Cardiac muscle cell (in vitro differentiated cells and primary cell): ENCODE measurements at places on chromosomes 16 and 17. TPM values are rescaled to one million over a fixed set of nuclear protein-coding genes. Genes with fewer than 3 reads are reported as not detected.

DNA sequence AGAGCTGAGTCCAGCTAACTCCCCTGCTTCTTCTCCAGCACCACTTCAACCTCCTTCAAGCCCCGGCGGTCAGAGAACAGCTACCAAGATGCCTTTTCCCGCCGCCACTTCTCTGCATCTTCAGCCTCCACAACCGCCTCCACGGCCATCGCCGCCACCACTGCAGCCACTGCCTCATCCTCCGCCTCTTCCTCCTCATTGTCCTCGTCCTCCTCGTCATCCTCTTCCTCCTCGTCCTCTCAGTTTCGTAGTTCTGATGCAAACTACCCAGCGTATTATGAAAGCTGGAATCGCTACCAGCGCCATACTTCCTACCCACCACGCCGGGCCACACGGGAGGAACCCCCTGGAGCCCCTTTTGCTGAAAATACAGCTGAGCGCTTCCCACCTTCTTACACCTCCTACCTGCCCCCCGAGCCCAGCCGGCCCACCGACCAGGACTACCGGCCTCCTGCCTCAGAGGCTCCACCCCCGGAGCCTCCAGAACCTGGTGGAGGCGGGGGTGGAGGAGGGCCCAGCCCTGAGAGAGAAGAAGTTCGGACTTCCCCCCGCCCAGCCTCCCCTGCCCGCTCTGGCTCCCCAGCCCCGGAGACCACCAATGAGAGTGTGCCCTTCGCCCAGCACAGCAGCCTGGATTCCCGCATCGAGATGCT, 7.1 kb downstream of the SETD1A start:
- no peaks in the 10 kb centered on the region for H3K4me1 ChIP-seq
- H3K36me3 ChIP-seq = peaks cover 64% of the 10 kb centered on the region
- no peaks in the 10 kb centered on the region for H3K27me3 ChIP-seq
- no peak for DNase-seq

PGAP6 gene
- total RNA-seq = 135 and 167 TPM in 2 replicates

DNA sequence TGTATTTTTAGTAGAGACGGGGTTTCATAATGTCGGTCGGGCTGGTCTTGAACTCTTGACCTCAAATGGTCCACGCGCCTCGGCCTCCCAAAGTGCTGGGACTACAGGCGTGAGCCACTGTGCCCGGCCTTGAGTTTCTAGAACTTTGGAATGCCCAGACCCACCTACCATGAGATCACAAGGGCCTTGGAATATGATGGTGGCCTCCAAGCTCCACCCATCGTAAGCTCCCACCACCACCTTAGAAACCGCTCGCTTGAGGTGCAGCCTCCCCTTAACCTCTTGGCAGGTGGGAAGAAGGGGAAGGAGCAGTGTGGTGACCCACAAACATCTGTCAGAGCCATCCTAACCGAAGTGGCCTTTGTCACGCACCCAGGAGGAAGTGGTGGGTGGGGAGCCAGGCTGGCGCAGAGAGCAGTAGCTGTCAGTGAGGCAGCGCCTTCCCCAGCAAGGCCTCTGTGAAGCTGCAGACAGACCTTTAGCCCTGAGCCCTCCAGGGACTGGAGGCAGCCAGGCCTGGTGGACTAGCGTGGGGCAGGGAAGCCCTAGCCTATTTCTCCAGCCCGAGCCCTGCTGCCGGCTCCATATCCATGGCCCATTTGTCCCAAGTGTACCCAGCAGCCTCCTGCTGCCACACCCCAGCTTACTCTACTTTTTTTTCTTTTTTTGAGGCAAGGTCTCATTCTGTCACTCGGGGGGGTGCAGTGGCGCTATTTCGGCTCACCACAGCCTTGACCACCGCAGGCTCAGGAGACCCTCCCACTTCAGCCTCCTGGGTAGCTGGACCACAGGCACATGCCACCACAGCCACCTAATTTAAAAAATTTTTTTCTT, 13.1 kb upstream of the SEPHS2 start:
- H3K27ac ChIP-seq = no peak overlapping the region
- no peaks in the 10 kb centered on the region for H3K4me1 ChIP-seq
- H3K27me3 ChIP-seq = no peaks in the 10 kb centered on the region
- H3K4me3 ChIP-seq = no peak overlapping the region

- H3K4me3 ChIP-seq = no peak overlapping the region
- peaks cover 32% of the 10 kb centered on the region for H3K4me1 ChIP-seq
- H3K36me3 ChIP-seq = no peaks in the 10 kb centered on the region
- no peak overlapping the region for H3K27ac ChIP-seq
- no peak for DNase-seq
These were observed 143.4 kb downstream of the MSI2 start for GRCh38 chr17:57399690-57400089.

- no peak overlapping the region for H3K27ac ChIP-seq
- H3K4me1 ChIP-seq = no peaks in the 10 kb centered on the region
- no peaks in the 10 kb centered on the region for H3K36me3 ChIP-seq
- H3K4me3 ChIP-seq = no peak overlapping the region
- peak; percentile 13 for DNase-seq
- H3K27me3 ChIP-seq = no peaks in the 10 kb centered on the region
These were observed 307.2 kb downstream of the ABCC12 start for GRCh38 chr16:47848421-47849109.
